ENCODE measurements at places on chromosomes 7 and 10. TPM values are rescaled to one million over a fixed set of nuclear protein-coding genes. Genes with fewer than 3 reads are reported as not detected.

AUTS2 gene
- 4.6 TPM for total RNA-seq

DNA sequence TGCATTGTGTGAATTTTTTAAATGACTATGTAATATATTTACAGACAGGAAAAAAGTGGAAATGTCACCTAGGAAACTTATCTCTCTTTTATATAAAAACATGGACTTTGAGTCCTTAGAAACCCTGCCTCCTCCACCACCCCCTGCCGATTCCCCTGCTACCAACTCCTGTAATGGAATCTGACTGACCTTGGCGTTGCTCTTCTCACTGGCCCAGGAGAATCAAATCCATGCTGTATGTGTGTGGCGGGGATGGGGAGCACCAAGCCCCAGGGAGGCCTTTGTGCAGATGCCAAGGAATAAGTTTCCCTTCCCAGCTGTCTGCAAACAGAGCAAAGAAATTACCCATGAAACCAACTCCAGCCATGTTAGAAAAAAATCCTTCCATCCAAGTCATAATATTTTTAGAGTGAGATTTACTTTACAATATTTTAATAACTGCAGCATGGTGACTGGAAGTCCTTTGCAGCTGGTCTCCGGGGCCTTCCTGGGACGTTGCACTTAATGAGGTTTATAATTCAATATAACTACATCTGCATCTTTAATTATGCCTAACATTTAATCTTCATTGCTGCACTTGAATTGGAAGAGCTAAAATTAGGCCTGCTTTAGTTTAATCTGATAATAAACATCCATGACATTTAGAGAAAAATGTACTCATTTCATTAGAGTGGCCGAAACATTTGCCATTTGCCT, 111.4 kb upstream of the CACUL1 start:
- DNase-seq, result no peak

DNA sequence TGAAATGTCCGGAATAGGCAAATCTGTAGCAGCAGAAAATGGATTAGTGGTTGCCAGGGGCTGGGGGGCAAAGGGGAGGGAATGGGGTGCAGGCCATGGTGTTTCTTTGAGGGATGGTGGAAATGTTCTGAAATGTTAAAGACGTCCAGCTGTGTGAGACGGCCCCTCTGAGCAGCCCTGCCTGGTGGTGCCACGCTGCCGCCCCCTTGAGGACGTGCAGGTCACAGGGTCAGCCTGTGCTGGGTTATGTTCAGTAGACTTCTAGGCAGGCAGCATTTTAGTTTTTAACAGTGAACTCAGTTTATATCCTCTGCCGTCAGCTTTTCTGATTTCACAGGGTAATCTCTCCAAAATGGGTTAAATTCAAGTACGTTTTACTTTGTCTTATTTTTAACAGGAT, 9.4 kb downstream of the NUB1 start:
- DNase-seq, result no peak

CCDC3 gene
- total RNA-seq, result 0.48 TPM

GRCh38 chr10:819326-819725, 112.2 kb downstream of the LARP4B start:
- no peak for DNase-seq

DNA sequence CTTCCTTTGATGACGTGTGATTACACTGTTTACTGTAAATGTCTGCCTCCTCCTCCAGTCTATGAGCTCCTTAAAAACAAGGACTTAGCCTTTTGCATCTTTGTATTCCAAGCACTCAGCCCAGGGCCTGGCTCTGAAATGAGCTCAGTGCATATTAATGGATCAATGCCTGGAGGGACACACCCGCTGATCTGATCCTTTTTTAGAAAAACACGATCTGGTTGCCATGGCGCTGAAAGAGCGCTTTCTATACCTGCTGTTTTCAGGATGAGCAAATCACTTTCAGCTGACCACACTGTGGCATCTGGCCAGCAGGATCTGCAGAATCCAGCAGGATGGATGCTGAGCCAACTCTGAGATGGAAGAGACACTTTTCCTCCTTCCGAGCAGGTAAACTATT, 37.8 kb upstream of the GARS1 start:
- DNase-seq, result peak; percentile 46

- DNase-seq, result no peak
Observed at GRCh38 chr10:121655254-121656144, 57.3 kb upstream of the FGFR2 start.

DNA sequence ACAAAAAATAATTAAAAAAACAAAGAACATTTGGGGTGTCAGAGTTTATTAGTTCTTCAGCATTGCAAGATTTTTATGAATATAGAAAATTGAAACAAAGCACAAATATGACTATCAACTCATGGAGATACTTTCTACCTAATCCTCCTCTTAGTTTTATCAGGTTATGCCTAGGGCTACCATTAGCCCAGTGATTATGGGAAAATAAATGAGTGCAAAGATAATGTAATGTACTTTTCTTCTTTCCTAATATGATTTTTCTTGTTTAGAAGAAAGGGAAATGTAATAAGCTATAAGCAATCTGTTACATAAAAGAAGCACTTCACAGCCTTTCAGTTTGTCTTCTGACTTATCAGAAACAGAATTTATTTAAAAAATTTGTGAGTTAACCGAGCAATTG, 676.8 kb downstream of the SORCS1 start:
- no peak for DNase-seq

- DNase-seq, result peak; percentile 25
Observed at GRCh38 chr7:48154792-48155413, 16.4 kb upstream of the ABCA13 start.

- peak; percentile 39 for DNase-seq
Observed at GRCh38 chr10:84783386-84783785, 455.0 kb downstream of the CCSER2 start.

DNA sequence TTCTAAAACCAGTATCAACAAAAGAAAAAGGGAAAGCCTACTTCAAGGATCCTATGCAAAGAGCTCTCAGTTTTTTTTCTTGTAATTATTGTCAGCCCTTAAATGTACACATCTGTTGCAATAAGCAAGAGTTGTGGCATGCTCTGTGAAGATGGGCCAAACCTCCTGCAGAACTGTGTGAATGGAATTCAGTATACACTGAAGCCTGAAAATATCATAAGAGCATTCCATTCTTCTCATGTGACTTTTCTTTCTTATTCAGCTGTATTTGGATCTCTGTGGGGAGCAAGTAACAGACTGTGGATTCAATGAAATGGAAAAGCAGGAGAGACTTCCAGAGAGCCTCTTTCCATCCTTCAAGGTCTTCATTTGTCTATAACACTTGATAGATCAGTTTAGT, 130.7 kb downstream of the SAMD9 start:
- DNase-seq, result no peak

POU6F2 gene
- total RNA-seq, result not detected

- no peak for DNase-seq
Observed at GRCh38 chr10:78844960-78845607, 223.7 kb upstream of the ZMIZ1 start.

- peak; percentile 56 for DNase-seq
Observed at GRCh38 chr10:49562893-49563292, 24.0 kb upstream of the ERCC6 start.

OR2A1 gene
- total RNA-seq, result not detected

- no peak for DNase-seq
Observed at GRCh38 chr10:132036153-132036886, 29.4 kb upstream of the JAKMIP3 start.

GRCh38 chr10:75542084-75542483, 110.7 kb downstream of the LRMDA start:
- DNase-seq, result no peak
